ENCODE measurements at places on chromosomes 11 and 22.
A peak's percentile ranks its signal among the peaks of the same experiment; 100 is the strongest.

GRCh38 chr11:63951779-63952536 lies 13.2 kb downstream of the NAA40 start:
- no peak overlapping the region for H3K4me3 ChIP-seq
- H3K27me3 ChIP-seq = no peaks in the 10 kb centered on the region
- H3K36me3 ChIP-seq = peaks cover 44% of the 10 kb centered on the region
- no peak for DNase-seq

DNA sequence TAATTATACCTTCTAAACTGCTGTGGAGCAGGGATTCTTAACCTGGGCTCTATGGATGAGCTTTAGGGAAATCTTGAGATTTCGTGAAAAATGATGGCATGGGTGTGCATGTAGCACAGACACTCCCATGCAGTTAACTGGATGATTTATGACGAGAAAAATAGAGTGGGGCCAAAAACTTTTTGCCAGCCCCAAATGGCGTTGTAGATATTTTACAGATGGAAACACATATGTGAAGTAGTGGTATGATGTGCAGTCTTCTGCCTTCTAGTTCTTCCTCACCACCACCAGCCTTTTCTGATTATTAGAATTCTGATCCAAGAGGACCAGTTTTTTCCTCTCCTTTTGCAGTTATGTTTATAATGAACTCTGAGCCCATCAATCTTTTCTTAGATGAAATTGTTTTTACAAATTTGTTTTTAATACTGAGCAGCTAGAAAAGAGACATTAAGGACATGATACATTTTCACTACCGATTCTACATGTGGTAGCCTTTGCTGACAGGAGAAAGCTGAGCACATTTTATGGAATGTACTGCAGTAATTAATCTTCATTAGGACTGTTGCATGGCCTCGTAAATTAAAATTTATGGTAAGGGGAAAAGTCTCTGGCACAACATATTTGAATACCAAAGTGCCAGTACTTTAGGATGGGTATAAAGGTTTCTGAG lies 261.4 kb downstream of the DDX10 start:
- no peak overlapping the region for H3K27ac ChIP-seq
- peaks cover 34% of the 10 kb centered on the region for H3K36me3 ChIP-seq
- no peaks in the 10 kb centered on the region for H3K27me3 ChIP-seq
- no peak overlapping the region for H3K4me3 ChIP-seq
- DNase-seq = no peak

- peaks cover 56% of the 10 kb centered on the region for H3K36me3 ChIP-seq
- no peak overlapping the region for H3K27ac ChIP-seq
- no peak overlapping the region for H3K4me3 ChIP-seq
- H3K27me3 ChIP-seq = no peaks in the 10 kb centered on the region
These were observed 12.0 kb downstream of the SIPA1 start for GRCh38 chr11:65649656-65650546.

DNA sequence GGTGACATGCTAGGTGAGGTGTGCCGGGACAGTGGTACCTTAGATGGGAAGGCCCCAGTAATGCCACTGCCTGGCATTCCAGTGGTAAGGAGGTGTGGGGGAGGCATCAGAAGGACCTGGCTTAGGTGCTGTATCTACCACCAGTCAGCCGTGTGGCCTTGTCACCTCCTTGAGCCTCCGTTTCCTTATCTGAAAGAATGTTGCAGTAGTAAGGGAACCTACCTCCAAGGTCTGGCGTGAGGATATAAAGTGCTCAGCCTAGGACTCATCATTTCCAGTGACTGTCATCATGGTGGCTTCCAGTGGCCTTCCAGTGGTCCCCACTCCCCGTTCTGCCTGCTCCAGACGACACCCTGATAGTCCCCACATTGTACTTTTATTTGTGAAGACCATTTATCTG lies 6.8 kb upstream of the DUSP18 start:
- no peak overlapping the region for H3K27ac ChIP-seq
- H3K36me3 ChIP-seq = no peaks in the 10 kb centered on the region
- H3K4me1 ChIP-seq = peaks cover 5% of the 10 kb centered on the region
- no peak overlapping the region for H3K4me3 ChIP-seq

DNA sequence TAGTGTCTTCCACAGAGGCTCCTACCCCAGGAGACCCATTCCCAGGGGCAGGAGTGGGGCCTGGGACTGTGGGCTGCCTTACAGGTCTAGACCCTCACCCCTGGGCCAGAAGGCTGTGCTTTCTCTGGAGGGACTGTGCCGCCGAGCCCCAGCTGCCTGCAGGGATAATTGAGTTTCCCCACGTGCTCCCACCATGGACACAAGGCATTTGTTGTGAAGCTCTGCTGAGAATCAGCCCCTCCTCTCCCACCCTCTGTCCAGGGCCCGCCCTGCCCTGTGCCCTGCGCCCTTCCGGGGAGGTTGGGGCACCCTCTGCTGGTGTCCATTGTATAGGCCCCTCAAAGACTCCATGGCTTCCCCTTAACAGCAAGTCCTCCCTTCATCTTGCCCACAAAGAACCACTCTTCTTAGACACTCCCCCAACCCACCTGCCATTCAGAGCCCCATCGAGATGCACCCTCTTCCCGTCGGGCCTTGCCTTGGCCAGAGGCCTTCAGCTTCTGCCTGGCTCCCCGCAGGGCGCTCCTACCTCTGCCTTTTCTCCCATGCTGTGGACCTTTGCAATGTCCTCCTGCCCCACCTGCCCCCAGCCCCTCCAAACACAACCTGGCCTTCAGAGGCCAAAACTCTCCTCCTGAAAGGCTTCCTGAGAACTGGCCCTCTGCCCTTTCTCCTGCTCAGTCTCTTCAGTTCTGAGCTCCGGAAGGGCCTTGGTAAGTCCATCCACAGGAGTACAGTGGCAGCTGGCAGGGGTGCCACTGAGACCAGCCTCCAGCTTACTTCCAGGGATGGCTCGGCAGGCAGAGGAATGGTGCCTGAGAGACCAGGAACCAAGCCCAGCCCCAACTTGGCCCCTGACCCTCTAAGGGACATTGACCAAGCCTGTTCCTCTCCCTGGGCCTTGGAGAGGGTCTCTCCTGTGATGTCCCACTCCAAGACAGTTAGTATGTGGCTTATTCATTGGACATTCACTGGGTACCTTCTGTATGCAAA lies 22.4 kb downstream of the DUSP8 start:
- no peak overlapping the region for H3K4me3 ChIP-seq
- no peaks in the 10 kb centered on the region for H3K36me3 ChIP-seq
- H3K27me3 ChIP-seq = peaks cover 81% of the 10 kb centered on the region
- no peak for DNase-seq
- peak overlapping the region; percentile 68 for H3K27ac ChIP-seq

DNA sequence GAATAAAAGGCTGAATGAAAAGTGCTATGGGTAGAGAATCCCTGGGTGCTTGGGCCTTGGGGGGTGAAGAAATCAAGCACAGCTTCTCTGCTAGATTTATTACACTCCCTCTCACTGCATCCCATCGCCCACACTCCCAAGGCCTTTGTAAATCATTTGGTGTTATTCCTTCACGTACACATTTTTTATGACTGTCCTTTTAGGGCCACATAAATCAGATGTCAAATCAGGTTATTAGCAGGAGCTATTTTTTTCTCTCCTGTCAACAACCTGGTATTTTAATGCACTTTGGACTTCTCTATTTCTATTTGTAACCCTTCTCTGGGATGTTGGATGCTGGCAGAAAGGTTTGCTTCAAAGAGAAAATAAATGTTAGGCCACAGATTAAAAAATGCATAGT lies 408.8 kb downstream of the INSC start:
- DNase-seq = no peak
- no peaks in the 10 kb centered on the region for H3K4me1 ChIP-seq
- H3K36me3 ChIP-seq = no peaks in the 10 kb centered on the region
- H3K4me3 ChIP-seq = no peak overlapping the region

DNA sequence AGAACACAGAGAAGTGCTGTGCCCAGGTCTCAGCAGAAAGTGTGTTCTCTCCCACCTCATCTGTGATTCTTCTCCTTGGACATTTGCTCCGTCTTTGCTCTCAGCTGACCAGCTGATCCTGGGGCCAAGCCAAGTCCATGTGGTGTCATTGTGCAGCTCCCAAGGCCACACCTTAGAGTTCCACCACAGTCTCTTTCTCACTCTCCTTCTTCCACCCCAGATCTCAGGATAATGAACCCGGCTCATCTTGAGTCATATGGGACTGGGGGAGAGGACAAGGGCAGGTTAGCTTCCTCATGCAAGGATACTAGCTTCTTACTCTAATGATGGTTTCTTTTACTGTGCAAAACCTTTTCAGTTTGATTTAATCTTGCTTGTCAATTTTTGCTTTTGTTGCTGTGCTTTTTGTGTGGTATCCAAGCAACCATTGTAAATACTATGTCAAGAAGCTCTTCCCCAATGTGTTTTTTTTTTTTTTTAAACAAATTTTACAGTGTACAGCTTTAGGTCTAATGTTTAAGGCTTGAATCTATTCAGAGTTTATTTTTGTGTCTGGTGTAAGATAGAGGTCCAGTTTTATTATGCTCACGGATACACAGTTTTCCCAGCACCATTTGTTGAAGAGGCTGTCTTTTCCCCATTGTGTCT lies 75.0 kb upstream of the OR4B1 start:
- H3K27ac ChIP-seq = no peak overlapping the region
- H3K4me1 ChIP-seq = no peaks in the 10 kb centered on the region
- peaks cover 40% of the 10 kb centered on the region for H3K36me3 ChIP-seq
- no peaks in the 10 kb centered on the region for H3K27me3 ChIP-seq

- H3K27me3 ChIP-seq = peaks cover 27% of the 10 kb centered on the region
- DNase-seq = no peak
- H3K27ac ChIP-seq = no peak overlapping the region
- H3K4me3 ChIP-seq = no peak overlapping the region
- no peaks in the 10 kb centered on the region for H3K4me1 ChIP-seq
These were observed 153.4 kb downstream of the CEP164 start for GRCh38 chr11:117481036-117481435.

- H3K27ac ChIP-seq = no peak overlapping the region
- no peaks in the 10 kb centered on the region for H3K27me3 ChIP-seq
These were observed 167.5 kb downstream of the KIRREL3 start for GRCh38 chr11:126833065-126833464.

DNA sequence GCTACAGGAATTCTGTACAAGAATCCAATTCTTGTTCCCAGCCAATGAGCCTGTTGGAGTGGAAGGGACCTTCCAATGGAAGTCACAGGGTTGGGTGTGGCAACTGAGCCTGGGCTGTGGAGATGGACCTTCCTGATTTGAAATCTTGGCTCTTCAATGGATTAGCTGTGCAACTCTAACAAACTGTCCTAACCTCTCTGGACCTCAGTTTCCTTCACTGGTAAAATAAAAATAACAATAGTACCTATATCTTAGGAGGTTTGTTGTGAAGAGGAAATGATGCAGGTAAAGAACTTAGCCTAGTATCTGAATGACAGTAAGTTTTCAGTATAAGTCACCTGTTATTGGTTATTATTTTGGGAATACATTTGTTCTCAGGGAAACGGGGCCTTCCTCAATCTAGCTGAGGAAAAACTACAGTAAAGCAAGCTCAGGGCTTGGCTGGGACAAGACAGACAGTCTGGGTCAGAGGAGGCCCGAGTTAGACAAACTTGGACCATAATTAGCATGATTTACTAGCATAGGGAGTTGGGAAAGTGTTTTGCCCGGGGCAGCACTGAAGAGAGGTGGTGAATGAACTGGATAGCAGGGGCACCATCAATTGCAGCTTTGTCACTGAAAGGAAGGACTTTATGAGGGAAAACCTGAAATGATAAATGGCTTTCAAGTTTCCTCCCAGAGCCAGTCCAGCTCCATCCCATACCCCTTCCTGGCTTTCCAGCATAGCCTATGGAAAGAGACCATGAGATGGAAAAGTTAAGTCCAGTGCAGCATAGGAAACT lies 13.7 kb downstream of the ELF5 start:
- H3K36me3 ChIP-seq = no peaks in the 10 kb centered on the region
- H3K27ac ChIP-seq = no peak overlapping the region

- H3K36me3 ChIP-seq = no peaks in the 10 kb centered on the region
- no peak overlapping the region for H3K27ac ChIP-seq
- H3K27me3 ChIP-seq = no peaks in the 10 kb centered on the region
- no peak overlapping the region for H3K4me3 ChIP-seq
These were observed 181.8 kb upstream of the MTNR1B start for GRCh38 chr11:92787638-92788037.

- peaks cover 4% of the 10 kb centered on the region for H3K4me1 ChIP-seq
- DNase-seq = no peak
- H3K4me3 ChIP-seq = no peak overlapping the region
These were observed 2.8 kb upstream of the ACR start for GRCh38 chr22:50734986-50735738.

DNA sequence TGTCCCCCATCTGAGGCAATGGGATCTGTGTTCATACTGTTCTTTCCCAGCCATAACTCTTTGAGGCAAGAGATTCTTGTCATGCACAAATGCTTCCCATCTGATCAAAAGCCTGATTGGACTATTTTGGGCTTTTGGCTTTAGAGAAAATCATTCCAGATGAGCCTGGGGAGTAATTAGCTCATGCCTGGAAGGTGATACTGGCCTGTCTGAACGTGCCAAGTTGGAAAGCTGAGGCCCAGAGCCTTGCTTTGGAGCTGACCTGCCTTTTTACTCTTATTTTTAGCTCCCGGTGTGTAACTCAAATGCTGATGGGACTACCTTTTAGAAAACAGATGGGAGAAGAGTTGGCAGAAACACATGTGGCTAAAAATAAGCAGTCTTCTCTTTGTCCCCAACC lies 105.0 kb downstream of the DBX1 start:
- no peak for DNase-seq
- no peak overlapping the region for H3K27ac ChIP-seq
- H3K4me3 ChIP-seq = no peak overlapping the region

- no peaks in the 10 kb centered on the region for H3K36me3 ChIP-seq
- H3K4me1 ChIP-seq = no peaks in the 10 kb centered on the region
- no peak overlapping the region for H3K4me3 ChIP-seq
- H3K27me3 ChIP-seq = peaks cover 13% of the 10 kb centered on the region
- no peak overlapping the region for H3K27ac ChIP-seq
These were observed 153.9 kb downstream of the INSC start for GRCh38 chr11:15268598-15268997.

DNA sequence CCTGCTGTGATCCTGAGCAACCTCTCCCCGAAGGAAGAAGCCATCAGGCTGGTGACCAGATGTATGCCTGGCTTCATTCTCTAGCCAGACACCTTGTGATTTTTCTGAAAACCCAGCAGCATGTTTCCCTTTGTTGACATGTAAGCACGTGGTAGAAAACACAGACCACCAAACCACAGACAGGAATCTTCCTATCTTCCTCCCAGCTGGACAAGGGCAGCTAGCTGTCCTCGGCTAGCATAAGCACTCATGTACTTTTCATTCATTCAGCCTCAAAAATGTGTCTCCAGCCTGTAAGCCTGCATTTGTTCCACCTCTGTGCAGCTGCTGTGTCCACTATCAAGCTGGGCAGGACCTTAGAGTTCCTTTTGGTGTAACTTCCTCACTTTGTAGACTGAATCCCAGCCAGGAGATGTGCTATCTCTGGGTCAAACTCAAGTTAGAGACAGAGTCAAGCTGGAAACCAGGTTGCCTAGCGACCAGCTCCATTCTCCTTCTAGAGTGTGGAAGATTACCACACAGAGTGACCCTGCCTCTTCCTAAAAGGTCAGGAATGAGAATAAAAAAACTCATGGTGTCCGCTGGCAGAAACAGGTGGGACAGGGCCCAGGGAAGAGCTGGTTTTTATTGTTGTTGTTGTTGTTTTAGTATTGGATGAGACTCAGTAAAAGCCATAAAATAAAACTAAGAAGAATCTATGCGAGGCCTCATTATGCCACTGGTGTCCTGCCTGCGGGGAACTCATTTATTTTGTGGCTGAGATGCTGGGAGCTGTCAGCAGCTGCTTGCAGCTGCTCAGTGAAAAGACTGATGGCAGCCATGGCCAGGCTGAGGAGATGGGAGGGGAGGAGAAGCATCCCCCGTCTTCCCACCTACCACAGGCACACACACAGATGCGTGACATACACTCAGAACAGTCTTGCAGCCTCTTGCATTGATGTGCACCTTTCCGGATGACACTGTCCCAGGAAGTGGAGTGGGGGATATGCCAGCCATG lies 7.4 kb upstream of the CLMP start:
- H3K36me3 ChIP-seq = no peaks in the 10 kb centered on the region
- peaks cover 49% of the 10 kb centered on the region for H3K27me3 ChIP-seq
- H3K27ac ChIP-seq = no peak overlapping the region
- no peak overlapping the region for H3K4me3 ChIP-seq
- DNase-seq = no peak

Measured in stimulated activated naive B cell treated with anti-CD40 and anti-IgM and Interleukin-4, amounts not matched to agents 10 μg/mL and 1 μg/mL and 100 μg/mL, for 72 hours (primary cell).